Cerebellar nuclear complex (tissue), 1 donor: ENCODE measurements at places on chromosomes 12 and 14.

DNA sequence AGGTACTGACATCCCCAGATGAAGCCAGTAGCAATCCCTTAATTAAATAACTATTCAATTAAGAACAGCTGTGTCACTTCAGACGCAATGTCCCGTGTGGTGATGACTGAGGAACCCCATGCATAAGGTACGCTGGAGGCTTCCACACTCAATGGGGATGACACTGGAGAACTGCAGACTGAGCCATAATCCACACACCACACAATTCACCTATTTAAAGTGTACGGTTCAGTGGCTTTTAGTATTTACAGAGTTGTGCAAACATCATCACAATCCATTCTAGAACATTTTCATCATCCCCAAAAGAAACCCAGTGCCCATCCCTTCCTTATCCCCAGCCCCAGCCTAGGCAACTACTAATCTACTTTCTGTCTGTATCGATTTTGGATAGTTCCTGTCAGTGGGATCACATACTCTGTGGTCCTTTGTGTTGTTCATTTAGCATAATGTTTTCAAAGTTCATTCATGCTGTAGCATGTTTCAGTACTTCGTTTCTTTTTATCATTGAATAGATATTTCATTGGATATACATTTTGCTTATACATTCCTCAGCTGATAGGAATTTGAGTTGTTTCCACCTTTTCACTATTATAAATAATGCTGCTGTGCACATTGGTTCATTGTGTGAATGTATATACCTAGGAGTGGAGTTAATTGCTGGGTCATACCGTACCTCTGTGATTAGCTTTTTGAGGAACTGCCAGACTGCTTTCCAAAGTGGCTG lies 61.1 kb downstream of the NINJ2 start:
- DNase-seq: no peak

- no peak for DNase-seq
Observed at GRCh38 chr14:95936041-95936440, 59.4 kb downstream of the TUNAR start.

- DNase-seq: no peak
Observed at GRCh38 chr14:79466938-79467527, 744.3 kb downstream of the DIO2 start.

DNA sequence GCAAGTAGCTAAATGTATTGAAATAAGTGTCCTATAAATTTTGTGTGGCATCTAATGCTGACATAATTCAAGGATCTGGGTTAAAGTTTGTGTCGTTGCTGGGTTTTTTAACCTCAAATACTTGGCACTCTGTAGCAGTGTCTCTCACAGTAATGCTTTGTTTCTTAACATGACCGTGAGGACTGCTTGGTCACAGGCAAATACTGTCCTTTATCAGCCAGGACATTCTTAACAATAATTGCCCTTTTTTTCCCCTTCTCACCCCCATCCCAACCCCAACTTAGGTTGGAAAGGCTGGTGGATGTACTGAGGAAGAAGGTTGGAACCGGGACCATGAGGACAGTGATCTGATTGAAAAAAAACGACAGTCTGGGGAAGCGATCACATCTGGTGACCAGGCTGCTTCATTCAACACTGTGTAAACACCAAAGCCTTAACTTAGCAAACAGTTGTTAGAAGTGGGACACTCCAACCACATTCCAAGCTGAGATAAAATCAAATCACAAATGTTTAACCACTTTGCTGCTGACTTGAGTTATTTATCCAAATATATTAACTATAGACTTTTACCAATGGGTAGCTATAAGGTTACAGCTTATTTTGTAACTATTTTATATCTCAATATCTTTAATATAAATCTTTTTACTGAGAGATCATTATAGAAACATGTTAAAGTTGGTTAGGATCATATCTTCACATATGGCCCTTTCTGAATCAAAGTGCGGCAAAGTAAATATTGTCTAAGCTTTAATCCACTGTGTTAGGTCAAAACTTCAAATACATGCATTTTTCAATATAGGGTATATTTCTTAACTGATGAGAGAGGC lies 48.2 kb downstream of the FOXA1 start:
- no peak for DNase-seq
